ENCODE measurements at places on chromosomes 6 and 20. TPM values are rescaled to one million over a fixed set of nuclear protein-coding genes. Genes with fewer than 3 reads are reported as not detected.
A peak's percentile ranks its signal among the peaks of the same experiment; 100 is the strongest.

GRCh38 chr6:74991573-74992332 is 214.1 kb downstream of the COL12A1 start:
- no peak for DNase-seq

DNA sequence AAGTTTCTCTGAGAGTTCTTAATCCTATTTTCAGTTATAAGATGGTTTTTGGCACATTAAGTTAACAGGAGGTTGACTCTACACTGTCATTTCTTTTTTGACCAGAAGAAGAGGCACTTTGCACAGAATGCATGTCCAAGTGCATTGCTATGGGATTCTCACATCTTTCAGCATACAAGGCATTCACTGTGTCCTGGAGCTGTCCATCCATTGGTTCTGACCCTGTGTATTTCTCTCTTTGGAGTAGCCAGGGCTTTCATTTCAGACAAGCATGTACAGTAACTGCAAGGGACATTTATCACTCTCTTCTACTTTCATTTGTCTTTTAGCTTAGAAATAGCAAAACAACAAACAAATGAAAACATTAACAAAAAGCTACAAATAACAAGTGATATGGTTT is 275.1 kb upstream of the IMPG1 start:
- DNase-seq: no peak

GRCh38 chr6:108127056-108127455 is 38.8 kb upstream of the NR2E1 start:
- DNase-seq: no peak

DNA sequence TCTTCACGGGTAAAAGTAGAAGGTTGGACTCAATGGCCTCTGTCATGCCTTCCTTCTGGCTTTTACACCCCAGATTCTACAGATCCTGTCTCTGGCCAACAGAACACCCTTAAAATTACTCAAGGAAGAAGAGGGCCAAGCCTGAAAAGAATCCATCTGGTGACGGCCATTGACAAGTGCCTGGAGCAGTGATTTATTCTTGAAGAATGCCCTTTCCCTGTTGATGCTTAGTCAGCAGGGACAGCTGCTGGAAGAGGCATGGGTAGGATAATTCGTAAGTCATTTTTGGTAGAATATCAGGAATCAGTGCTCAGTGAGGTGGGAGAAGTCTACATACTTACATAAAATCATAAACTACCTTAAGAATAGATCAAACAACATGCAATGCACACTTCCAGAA is 397.9 kb downstream of the SAMD5 start:
- DNase-seq: no peak

DNA sequence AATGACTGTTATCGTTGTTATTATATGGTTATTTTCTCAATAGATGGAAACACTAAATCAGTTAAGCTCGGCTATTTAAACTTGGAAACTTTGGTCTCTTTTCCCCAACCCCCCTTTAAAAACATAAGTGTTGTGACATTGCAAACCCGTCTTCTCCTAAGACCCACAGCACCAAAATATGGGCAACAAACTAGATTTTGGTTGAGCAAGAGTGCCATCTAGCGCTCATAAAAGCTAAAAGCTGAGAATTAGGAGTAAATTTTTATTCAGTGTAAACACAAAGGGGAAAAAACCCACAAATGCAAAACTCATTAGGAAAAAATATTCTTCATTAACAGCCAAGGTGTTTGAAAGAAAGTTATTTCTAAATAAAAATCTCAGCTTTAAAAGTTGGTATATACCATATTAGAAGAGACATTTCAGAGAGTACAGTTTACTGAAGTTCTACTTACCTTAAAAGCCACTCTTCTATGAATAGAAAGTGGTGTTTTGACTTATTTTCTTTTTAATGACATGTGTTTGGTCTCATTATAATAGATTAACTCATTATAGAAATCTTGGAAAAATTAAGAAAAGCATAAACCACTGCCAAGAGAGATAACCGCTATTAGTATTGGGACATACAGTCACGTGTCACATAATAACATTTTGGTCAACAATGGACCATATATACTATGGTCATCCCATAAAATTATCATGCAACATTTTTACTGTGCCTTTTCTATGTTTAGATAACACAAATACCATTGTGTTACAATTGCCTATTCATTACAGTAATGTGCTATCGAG is 21.1 kb downstream of the SESN1 start:
- DNase-seq: peak; percentile 57

The NSFL1C gene
- total RNA-seq: 61.8 TPM

The ELOVL2 gene
- total RNA-seq: 25.0 TPM

DNA sequence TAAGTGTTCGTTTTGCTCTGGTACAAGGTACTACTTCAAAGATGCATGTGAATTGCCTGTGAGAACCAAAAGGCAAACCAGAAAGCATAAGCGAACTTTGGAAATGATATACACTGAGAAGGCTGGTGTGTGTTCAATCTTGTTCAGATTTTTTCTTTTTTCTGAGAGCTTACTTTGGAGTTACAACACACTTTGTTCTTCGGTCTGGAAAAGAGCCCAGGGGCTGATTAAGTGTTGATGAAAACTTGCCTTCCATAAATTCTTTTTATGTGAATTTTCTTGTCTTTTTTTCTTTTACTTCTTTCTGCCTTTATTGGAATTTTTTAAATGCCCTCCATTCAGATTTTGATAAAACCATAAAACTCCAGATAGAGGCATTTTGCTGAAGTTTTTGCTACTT is 395.1 kb upstream of the SASH1 start:
- peak; percentile 15 for DNase-seq

The MLN gene
- total RNA-seq: not detected

- no peak for DNase-seq
Observed at GRCh38 chr20:14478126-14478525, 140.7 kb upstream of the FLRT3 start.

The FNDC11 gene
- 85.4 TPM for total RNA-seq

GRCh38 chr6:144510859-144511258 is 225.7 kb downstream of the UTRN start:
- no peak for DNase-seq

- no peak for DNase-seq
Observed at GRCh38 chr6:126376682-126377081, 36.8 kb downstream of the CENPW start.

The BHLHE23 gene
- 6.6 TPM for total RNA-seq

Measured in testis (tissue), 5 donors.